ENCODE measurements at places on chromosomes 16 and 17.

DNA sequence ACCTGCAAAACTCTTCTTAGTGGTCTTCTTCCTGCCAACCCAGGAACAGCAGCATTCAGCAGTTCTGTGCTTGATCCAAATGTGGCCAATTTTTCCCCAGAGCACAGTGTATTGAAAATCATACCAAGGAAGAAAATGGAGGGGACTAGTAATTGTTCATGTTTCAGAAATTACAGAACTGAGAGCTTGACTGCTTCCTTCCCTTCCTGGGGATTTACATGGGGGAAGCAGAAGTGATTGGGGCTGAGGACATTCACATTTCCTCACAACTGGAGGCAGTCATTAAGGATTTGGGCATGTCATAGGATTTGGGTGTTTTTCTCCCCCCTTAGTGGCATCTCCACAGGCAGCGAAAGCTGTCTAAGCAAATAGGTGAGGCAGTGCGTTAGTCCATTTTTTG, 19.7 kb downstream of the CIITA start:
- DNase-seq, result no peak

- no peak for DNase-seq
Observed at GRCh38 chr17:77502626-77503292, 362.0 kb downstream of the SEC14L1 start.

GRCh38 chr17:73029991-73030390, 62.5 kb downstream of the SLC39A11 start:
- no peak for DNase-seq

- DNase-seq, result no peak
Observed at GRCh38 chr17:82884970-82885353, 45.1 kb upstream of the ZNF750 start.

GRCh38 chr17:64252831-64253230, 10.2 kb downstream of the TEX2 start:
- DNase-seq, result no peak

DNA sequence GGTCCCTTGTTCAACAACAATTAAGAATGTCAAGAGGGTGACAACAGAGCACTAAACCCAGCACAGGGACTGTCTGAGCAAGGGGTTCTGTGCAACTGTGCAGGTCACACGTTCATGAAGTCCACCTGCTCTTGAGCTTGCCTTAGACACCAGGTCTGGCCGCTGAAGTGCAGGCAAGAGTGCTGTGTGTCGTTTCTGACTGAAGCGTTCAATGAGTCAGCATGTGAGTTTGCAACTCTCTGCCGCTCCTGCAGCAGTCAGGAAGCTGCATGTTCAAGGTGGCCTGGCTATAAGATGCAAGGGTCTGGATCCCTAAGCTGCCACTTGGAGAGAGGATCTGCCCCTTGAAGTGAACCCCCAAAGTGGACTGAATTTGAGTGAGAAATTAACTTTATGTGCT, 332.7 kb upstream of the HSBP1 start:
- DNase-seq, result no peak

All from pulmonary artery endothelial cell (primary cell).